ENCODE measurements at places on chromosomes 4 and X.

GRCh38 chr4:20944451-20944850 is 244.2 kb downstream of the PACRGL start:
- no peak for DNase-seq

GRCh38 chr4:149980121-149980682 is 98.0 kb upstream of the DCLK2 start:
- DNase-seq = no peak

GRCh38 chrX:121761845-121762244 is 714.4 kb downstream of the GLUD2 start:
- DNase-seq = no peak

- no peak for DNase-seq
Observed at GRCh38 chr4:32133734-32134133, 1413.6 kb downstream of the PCDH7 start.

GRCh38 chrX:108165383-108166111 is 74.0 kb downstream of the ATG4A start:
- peak; percentile 9 for DNase-seq

DNA sequence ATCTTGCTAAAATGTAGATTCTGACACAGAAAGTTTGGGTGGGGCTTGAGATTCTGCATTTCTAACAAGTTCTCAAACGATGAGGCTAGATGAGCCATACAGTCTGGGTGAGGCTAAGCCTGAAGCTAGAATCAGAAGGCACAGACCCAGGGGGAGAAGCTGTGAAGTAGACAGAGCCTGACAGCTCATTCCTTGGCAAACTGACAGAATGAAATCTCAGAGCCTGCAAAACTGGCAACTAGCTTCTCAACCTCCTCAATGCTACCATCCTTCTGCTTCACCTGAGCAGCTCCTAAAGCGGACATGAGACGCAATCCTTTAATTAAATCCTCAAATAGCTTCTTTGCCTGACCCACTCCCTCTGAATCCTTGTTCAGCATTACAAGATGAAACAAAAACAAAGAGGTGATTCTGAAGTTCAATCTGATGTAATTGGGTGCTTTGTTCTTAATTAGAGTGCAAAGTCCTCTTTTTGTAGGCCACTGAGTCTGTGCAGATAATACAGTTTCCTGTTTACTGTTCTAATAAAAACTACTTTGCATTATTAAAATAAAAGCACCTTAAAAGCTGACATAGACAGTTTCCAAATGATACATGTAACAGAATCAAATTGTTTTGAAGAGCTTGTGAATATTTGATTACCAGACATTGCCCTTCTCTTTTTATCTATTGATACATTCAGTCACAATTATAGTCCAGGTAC is 71.0 kb upstream of the BMP2K start:
- DNase-seq = no peak

Data from posterior cingulate gyrus (tissue), 11 donors.